ENCODE measurements at places on chromosomes 12 and 14. TPM values are rescaled to one million over a fixed set of nuclear protein-coding genes. Genes with fewer than 3 reads are reported as not detected.

DNA sequence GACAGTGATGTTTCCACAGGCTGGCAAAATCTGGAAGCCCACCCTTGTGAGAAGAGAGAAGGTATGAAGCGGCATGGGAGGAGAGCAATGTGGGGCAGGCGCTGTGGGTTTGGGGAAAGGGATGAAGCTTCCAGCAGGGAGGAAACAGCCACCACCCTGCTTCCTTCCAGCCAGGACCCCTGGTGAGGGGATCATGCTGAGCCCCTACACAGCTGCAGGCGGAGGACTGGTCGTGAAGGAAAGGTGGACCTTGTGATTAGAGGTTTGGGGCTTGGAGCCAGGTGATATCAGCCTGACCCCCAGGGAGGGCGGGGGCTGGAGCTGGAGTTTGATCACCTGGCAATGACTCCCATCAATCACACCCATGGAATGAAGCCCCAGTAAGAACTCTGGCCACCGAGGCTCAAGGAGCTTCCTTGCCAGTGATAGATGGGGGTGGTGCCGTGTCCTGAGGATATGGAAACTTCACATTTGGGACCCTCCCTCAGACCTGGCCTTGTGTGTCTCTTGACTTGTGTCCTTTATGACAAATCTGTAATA is 48.6 kb downstream of the RIMBP2 start:
- DNase-seq: no peak

- peak; percentile 56 for DNase-seq
These were observed 404.4 kb downstream of the FLRT2 start for GRCh38 chr14:85934123-85934885.

DNA sequence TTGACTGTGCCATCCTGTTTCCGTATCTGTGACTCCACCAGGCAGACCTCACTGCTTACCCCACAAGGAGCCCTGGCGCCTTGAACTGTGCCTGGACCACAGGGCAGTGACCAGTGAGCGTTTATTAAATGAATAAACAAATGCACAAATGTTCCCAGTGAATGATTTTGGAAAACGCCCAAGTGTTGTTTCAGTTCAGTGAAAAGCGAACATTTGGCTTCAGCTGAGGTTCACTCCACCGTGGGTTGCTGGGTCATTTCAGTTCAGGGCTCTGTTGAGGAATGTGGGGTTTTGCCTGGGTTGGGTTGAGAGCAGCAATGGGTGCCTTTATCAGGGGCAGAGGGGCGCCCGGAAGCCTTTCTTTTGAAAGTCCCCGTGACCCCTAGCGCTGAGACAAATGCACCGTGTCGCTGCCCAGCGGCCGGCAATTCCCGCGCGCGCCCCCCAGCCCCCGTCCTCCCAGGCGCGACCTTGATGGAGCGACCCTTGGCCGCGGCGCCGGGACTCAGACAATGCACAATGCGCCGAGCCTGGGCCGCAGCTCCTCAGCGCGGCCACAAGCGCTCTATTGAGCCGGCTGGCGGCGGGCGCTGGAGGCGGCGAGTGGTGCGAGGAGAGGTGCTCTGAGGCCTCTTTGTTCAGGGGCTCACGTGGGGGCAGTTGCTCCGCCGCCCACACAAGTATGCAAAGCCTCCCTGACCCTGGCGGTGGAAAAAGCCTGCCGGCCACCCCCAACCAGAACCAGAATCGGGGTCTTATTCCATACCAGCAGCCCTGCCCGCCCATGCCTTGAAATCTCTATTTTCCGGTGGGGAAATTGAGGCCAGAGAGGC is 40.5 kb upstream of the CLMN start:
- peak; percentile 3 for DNase-seq

DNA sequence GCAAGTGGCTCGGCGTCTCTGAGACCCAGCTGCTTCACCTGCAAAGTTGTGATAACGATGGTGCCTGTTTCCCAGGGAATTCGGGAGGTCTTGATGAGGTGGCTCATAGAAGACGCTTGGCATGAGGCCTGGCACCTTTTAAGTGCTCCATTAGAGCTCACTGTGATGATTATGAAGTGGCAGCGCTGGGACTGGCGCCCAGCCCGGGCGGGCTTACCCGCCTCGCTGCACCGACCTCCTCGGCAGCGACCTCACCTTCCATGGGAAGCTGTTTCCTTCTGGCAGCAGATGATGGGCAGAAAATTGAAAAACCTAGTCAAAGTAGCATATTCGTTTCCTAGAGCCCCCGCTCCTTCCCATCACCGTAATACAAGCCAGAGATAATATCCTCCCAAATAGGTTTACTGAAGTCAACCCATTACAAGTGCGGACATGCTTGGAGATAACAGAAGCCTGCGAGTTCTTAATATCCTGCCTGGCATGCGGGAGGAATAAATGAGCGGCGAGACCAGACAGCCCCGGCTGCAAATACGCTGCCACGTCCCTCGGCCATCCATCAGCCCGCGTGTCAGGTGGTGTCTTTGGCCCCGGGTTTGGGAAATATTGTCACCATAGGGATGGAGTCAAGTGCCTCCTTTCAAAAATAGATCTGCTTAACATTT is 35.2 kb upstream of the DLK1 start:
- DNase-seq: no peak

GRCh38 chr12:8499616-8500015 is 13.7 kb upstream of the CLEC4D start:
- DNase-seq: no peak

DNA sequence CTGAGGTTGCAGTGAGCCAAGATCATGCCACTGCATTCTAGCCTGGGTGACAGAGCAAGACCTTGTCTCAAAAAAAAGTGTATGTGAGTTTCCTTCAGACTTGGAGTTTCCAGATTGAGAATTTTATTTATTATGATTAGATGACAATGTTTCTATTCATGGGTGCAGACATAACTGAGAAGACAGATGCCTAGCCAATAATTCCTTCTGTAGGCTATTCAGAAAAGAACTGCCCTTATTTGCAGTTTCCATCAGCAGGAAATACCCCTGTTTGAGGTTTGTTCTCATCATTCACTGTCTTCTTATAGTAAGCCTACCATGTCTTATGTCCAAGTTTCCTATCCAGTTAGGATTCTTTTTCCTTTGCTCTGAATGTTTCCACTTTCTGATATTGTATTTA is 269.0 kb downstream of the KTN1 start:
- DNase-seq: no peak

DNA sequence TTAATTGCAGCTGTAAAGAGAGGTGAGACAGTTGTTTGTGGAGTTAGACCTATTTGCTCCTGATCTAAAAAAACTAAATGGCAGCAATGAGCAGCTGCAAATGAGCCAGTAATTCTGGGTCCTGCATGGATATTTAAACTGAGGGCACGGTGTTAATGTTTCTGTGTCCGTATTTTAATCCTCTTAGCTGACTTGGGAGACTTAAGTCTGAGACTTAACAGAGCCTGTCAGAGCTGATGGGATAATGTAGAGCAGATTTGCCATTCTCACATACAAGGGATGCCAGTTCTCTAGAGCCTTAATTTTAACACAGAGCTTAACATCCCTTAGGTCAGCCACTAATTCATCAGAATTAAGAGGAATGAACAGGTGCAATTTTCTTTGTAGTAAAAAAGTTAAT is 178.6 kb upstream of the PDE3A start:
- DNase-seq: no peak

GRCh38 chr14:67191768-67192290 is 2.6 kb downstream of the GARIN2 start:
- no peak for DNase-seq

DNA sequence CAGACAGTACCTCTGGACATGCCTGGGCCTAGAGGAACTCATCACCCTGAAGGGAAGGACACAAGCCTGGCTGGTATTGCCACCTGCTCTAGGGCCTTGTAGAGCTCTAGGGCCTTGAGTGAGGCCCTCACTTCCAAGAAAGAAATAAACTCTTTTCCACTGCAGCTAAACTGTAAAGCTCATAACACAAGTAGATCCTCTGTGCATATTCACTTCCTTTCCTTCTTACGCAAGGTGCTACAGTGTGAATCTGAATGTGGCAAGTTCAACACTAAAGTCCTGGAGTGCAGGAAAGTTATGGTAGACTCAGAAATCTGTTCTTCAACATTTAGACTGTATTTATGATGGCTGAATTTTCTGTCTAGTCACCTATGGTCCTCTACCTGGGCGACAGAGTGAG is 14.5 kb downstream of the RNASE3 start:
- no peak for DNase-seq

DNA sequence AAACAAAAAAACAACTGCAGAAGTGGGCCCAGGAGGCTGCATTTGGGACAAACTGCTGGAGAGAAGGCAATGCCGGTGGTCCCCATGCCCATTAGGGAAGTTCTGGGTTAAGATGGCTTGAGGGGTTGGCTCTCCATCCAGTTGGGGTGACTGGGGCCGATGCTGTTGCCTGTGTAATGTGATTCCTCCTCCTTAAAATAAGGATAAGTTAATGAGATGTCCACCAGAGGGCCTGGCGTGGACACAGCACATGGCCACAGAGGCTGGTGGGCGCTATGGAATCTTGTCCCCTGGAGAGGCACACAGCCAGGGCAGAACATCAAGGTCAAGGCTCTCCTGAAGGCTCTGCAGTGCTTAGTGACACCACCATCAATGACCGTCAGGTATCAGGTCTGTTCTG is 1.0 kb upstream of the TESC start:
- DNase-seq: peak; percentile 37

DNA sequence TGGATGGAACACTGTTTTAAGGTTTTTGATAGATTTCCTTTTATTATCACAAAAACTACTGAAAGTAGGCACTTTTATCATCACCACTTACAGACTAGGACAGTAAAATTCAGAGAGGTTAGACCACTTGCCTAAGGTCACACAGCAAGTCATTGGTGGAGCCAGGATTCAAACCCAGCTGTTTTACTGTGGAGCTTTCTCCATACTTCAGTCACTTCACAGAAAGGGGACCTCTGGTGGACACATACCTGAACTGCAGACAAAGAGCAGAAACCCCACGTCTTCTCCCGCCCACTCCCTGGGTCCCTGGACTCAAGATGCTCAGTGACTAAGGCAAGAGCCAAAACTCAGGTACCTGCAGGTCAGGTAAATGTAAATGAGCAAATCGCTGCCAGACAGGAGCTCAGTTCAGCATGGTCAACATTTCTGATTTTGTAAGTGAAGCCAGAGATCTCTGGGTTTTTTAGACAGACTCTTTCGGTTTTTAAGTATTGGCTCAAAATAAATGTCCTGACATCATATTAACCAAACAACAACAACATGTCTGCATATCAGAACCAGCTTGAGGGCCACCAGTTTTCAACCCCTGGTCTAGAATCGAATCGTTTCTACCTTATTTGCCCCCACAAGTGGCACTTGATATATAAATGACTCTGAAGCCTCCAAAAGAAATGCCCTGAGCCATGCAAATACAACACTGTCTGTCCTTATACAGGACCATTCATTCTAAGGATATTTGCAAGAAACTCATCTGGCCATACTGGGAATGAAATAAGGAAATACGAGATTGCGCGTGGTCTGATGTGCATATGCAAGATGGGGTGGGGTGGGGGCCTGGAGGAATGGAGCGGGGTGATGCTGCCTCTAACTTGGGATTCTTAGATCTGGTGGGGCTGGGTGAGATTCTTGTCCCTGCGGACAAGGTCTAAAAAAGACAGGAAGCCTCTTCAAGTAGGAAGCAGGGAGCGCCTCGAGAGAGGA is 110.9 kb downstream of the KSR2 start:
- DNase-seq: peak; percentile 63

- no peak for DNase-seq
These were observed 91.7 kb downstream of the NPAS3 start for GRCh38 chr14:33030386-33030785.

- DNase-seq: peak; percentile 53
These were observed 974 bp upstream of the TNS2 start for GRCh38 chr12:53048780-53049401.

DNA sequence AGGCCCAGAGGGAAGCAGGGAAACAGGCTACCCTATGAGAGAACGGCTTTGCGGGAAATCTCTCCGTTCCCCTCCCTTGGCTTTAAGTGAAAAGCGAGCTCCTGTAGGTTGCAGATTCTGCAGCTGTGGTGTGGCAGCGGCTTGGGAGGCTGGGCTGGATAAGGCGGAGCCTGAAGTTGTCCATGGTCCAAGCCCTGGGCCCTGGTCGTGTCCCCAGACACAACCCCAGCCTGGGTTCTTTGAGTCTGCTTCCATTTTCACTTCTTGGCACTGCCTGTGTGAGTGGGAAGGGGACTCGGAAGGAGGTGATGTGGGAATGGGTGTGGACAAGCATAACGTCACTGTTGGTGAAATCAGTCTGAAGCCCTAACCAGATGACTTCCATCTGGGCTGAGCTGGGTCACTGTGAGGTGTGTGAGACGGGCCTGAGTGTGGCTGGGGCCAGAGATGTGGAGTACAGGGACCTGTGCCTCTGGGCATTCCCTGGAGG is 43.0 kb upstream of the CTDSP2 start:
- peak; percentile 79 for DNase-seq

GRCh38 chr14:25308244-25308643 is 258.3 kb upstream of the STXBP6 start:
- DNase-seq: peak; percentile 8

GRCh38 chr14:32370714-32371113 is 41.6 kb downstream of the AKAP6 start:
- peak; percentile 75 for DNase-seq

- DNase-seq: no peak
These were observed 66.4 kb downstream of the ATXN2 start for GRCh38 chr12:111532751-111533150.

DNA sequence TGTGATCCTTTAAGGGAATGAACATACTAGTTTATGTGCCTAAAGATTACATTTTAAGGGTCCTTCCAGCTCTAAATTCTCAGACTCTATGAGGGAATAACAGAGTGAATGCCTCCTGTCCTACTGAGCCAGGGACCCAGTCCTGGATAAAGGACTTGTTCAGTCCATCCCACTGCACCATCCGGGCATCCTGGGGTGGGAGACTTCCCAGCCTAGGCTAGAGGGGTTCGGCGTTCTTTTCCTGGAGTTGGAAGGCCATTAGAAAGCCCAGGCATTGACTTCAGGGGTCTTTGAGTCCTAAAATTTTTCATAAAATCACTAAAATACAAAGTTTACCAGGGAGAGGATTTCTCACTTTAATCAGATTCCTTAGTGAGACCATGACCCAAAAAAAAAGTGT is 127.9 kb upstream of the FKBP4 start:
- DNase-seq: no peak

- no peak for DNase-seq
These were observed 10.3 kb downstream of the CLMN start for GRCh38 chr14:95309261-95310051.

SLC10A1 gene
- total RNA-seq: not detected

RNASE1 gene
- total RNA-seq: 14.6 TPM

TPPP2 gene
- total RNA-seq: not detected

CLEC4D gene
- total RNA-seq: not detected

OR6C1 gene
- not detected for total RNA-seq

TMCC3 gene
- 8.5 TPM for total RNA-seq

NYNRIN gene
- 1.4 TPM for total RNA-seq

Data from lung microvascular endothelial cell (primary cell).